Amniotic stem cell (primary cell): ENCODE measurements at places on chromosomes 12 and 14.
A peak's percentile ranks its signal among the peaks of the same experiment; 100 is the strongest.

DNA sequence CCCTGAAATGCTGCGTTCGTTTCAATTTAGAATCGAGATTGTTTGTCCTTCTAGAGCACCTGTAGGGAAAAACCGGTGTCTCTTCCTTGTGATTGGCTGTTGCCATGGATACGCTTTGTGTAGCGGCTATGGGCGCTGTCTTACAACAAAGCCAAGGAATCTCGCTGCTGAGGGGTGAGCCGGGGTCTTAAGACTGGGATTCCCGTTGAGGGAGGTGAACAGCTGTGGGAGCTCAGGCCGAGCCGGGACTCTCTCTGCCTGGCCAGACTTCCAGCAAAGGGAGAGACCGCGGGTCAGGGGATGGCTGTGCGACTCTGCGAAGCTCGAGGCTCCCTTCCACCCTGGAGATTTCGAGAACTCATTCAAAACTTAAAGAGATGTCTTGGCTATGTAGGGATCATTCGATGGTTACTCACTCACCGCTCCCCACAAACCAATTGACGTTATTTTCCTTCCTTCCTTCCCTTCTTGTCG lies at the start of the genes LRRIQ1 and TSPAN19:
LRRIQ1 (plus strand) TSS at position 118 of the 474 bp plus-strand sequence. CDS start 1,826 bp downstream, outside the sequence.
TSPAN19 (minus strand) TSS at position 44 of the 474 bp plus-strand sequence. CDS start 6,331 bp downstream, outside the sequence.
- DNase-seq = peak; percentile 81

DNA sequence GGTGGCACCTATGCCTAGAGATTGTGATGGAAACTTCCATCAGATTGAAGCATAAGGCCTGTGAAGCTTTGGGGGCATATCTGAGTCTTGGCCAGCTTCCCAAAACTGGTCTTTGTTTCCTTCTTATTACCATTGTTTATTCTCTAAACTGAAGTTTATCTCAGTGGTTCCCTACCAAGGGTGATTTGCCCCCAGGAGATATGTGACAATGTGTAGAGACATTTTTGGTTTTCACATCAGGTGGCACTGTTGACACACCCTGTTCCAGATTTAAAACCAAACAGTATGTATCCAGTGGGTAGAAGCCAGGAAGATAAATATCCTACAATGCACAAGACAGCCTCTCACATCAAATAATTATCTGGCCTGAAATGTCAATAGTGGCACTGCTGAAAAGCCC lies 22.1 kb downstream of the RASSF9 start:
- no peak for DNase-seq

GRCh38 chr12:91460469-91460868 lies 277.9 kb upstream of the DCN start:
- DNase-seq = no peak

DNA sequence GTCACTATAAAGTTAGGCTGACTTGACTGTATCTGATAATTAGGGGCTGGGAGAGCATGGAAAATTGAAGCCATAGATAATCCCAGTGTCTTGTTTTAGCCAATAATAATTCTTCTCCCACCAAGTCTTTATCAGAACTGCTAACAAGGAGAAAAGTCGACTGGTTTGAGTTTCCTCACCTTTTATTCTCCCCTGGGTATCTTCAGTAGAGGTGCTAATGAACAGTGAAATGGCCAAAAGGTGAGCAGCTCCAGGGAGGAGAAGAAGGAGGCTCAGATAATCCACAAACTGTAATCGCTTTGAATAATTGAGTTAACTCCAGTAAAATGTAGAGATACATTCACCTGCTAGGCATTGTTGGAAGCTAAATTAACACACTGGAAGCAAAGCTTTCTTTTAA lies 72.6 kb downstream of the ETV6 start:
- DNase-seq = no peak

DNA sequence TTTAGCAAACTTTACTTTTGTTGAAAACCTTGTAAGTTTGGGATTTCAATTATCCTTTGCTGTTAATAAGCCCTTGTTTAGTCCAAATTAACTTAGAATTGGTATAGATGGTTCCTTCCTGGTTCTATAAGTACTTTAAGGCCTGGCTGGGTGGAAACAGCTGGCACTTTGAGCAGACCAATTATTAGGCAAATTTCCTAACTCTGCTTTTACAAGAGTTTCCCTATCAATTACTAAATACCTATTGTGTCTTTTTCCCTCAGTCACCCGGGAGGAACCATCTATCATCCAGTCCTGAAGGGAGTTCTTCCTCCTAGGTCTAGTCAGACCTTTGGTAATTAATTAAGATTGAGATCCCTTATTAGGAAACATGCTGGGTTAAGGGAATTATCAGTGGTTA lies 138.0 kb downstream of the SLC38A6 start:
- DNase-seq = no peak

DNA sequence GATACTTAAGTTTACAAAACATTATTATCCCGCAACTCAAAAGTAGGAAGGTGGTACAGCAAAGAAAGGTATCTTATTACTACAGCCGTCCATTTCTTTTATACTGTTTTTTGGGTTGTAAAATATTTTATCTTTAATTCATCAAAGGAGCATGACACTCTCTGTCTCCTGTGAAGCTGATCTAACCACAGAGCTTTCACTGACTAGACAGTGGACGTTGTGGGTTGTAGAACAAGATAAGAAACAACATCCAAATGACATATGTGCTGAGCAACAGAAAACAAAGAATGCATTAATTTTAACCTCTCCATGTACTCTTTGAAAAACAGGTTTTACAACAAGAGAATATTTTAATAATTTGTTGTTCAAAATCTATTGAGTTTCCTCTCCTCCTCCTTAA lies 195.9 kb upstream of the FBXO33 start:
- DNase-seq = no peak

DNA sequence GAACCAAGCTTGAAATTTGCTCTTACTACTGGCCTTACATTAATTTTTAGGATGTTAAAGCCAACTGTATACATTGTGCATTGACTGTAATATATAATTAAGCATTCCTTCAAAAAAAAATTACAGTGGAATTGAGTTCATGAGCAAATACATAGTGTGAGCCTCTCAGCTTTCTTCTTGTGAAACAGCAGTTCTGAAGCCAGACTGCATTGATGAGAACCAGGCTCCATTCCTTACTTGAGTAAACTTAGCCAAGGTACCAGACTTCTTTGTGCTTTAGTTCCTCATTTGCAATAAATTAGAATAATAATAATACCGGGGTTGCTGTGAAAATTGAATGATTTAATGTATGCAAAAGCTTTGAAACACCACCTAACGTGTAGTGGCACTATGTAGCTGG lies 169.5 kb downstream of the ANO4 start:
- no peak for DNase-seq

DNA sequence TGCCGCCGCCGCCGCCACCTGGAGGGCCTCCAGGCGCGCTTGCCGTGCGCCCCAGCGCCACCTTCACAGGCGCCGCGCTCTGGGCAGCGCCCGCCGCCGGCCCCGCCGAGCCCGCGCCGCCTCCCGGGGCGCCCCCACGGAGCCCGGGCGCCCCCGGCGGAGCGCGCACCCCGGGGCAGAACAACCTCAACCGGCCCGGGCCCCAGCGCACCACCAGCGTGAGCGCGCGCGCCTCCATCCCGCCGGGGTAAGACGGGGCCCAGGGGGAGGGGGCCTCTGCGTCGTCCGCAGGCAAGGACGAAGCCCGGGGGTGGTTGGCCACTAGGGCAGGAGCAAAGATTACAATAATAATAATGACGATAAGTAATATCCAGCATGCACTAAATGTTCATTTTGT lies 21.3 kb downstream of the DTX1 start:
- DNase-seq = no peak

DNA sequence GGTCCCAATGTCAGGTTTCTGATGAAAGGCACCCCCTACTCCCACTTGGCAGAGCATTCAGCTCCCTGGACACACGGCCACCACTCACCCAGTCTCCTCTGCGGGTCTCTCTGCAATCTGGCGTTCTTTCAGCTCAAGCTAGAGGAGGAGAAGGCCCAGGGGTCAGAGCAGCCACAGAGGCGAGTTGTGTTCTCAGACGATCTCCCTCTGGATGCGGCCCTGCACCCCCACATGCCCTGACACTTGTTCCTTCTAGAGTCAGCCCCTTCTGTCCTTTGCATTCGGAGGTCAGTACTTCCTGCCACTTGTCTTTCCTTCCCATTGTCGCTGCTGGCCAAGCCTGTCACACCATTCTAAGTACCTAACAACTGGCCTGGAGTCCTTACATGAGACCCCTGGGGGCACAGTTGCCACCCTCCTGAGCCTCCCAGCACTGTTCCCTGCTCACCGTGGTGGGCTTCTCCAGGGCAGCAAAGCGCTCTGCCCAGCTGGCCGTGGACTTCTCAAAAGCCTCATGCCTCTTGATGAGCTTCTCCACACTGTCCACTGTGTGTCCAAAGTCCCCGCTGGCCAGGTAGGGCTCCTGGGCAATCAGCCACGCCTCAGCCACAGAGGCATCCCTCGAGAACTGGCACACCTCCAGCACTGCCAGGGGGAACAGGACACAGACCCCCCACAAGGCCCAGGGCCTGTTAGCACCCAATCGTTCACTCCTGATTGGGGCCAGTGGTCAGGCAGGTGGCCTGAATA lies 63.2 kb downstream of the PLEKHG3 start:
- DNase-seq = no peak

GRCh38 chr14:77616133-77616453 lies 344 bp downstream of the SPTLC2 start:
- DNase-seq = no peak

- DNase-seq = no peak
Measured at GRCh38 chr12:128581321-128581761, 242.4 kb downstream of the SLC15A4 start.
